ENCODE measurements at places on chromosomes 6 and 20.

DNA sequence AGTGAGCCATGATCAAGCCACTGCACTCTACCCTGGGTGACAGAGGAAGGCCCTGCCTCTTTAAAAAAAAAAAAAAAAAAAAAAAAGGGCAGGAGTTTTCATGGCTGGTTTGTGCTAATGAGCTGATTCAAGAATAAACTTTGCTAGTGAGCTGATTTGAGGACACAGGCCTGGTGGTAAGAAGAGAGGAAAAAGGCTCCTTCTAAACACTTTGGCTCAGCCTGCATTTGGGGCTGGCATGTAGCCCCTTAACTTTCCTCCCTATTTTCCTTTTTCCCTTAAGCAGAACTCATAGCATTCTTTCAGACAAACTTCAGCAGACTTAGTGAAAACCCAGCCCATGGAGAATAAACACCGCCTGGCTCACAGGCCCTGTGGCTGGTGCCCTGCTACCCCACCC is 432.7 kb downstream of the PTPRT start:
- no peaks in the 10 kb centered on the region for H3K4me1 ChIP-seq
- no peaks in the 10 kb centered on the region for H3K27me3 ChIP-seq
- DNase-seq: no peak
- H3K27ac ChIP-seq: no peak overlapping the region

DNA sequence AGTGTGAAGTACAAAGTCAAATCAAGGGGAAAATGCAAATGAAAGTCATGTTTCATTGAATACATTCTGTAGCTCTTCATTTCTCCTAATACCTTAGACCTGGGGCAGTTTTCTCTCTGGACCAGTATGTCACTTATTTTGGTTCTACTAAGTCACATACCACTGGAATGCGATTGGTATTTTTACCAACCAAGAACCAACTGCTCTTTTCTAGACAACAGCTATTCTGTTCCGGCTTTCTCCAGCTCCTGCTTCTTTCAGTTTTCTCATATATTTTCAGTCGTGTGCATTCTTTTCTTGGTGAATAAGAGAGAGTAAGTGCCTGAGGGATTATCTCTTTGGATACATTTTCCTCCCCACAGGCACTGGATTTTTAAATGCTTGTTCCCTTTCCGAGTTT is 39.2 kb upstream of the SPACA1 start:
- H3K36me3 ChIP-seq: no peaks in the 10 kb centered on the region
- peaks cover 37% of the 10 kb centered on the region for H3K27me3 ChIP-seq
- H3K27ac ChIP-seq: no peak overlapping the region
- peaks cover 10% of the 10 kb centered on the region for H3K4me1 ChIP-seq
- DNase-seq: no peak
- H3K4me3 ChIP-seq: no peak overlapping the region

- H3K4me1 ChIP-seq: no peaks in the 10 kb centered on the region
- peaks cover 54% of the 10 kb centered on the region for H3K27me3 ChIP-seq
- no peaks in the 10 kb centered on the region for H3K36me3 ChIP-seq
- no peak overlapping the region for H3K4me3 ChIP-seq
- no peak overlapping the region for H3K27ac ChIP-seq
- DNase-seq: no peak
Observed at GRCh38 chr20:8115436-8115835, 16.6 kb upstream of the PLCB1 start.

DNA sequence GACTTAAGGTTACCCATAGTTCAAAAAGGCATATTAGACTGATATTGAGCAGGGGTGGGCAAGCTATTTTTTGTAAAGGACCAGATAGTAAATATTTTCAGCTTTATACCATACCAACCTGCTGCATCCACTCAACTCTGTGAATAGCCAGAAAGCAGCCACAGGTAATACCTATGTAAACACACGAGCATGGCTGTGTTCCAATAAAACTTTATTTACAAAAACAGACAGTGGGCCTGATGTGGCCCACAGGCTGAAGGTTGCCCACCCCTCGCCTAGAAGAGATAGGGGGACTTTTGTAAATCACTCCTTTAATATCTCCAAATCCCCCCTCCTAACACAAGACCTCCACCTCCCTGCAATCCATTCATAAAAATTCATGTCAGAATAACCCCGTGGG is 64.4 kb downstream of the PSMG4 start:
- DNase-seq: no peak
- H3K27ac ChIP-seq: no peak overlapping the region
- no peak overlapping the region for H3K4me3 ChIP-seq
- H3K27me3 ChIP-seq: peaks cover 69% of the 10 kb centered on the region

GRCh38 chr6:108565091-108565766 is 4.5 kb downstream of the FOXO3 start:
- H3K4me1 ChIP-seq: peaks cover 72% of the 10 kb centered on the region
- H3K27ac ChIP-seq: peak overlapping the region; percentile 73
- H3K4me3 ChIP-seq: peak overlapping the region; percentile 17
- H3K36me3 ChIP-seq: peaks cover 30% of the 10 kb centered on the region
- peak; percentile 16 for DNase-seq

DNA sequence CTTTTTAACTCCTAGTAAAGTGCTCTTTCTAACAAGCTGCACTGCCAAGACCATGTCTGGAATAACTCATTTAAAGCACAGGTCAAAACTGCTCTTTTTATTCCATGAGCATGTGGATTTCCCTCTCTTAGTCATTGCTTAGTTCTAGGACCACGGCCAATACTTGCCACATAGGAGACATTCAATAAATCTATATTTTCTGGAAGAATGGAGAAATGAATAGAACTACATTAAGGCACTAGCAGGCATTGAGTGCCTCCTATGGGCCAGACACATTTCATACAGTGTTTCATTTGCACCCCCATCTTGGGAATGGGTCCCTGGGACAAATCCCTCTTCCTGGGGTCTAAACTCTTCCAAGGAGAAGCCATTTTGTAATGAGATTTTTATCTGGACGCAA is 552.8 kb upstream of the CITED2 start:
- H3K27me3 ChIP-seq: peaks cover 33% of the 10 kb centered on the region
- no peak for DNase-seq
- no peak overlapping the region for H3K4me3 ChIP-seq
- no peaks in the 10 kb centered on the region for H3K36me3 ChIP-seq
- no peak overlapping the region for H3K27ac ChIP-seq
- H3K4me1 ChIP-seq: no peaks in the 10 kb centered on the region

DNA sequence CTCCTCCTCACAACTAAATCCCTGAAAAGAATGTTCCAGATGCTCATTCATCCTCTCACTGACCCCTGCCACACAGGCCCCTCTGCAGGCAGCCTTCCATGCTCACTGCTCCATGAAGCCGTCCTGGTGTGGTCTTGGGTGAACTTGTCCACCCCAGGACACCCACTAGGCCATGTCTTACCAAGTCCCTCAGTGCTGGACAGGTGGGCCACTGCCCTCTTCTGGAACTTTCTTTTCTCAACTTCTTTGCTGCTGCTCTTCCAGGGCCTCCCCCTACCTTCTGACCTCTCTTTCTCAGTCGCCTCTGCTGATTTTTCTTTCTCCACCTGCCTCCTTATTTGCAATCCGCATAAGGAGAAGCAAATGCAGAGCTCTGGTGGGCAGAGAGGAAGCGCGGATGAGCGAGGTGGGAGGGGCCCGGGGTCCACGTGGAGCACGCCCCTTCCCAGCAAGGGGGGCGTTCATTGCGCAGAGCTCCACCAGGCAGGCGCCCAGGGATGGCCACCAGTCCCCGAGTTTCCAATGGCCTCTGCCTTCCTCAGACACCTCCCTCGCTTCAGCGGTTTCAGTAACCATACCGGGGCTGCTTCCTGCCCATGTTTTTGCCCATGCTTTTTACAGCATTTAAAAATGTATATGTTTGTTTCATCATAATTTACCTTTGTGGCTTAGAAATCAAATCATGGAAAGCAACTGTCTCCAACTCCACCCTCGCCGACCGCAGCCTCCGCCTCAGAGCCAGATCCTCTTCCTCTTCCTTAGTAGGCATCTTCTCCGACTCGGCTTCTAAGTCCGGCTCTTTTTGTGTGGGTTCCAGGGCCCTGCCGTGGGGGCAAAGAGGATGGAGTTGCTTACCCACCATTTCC is 129.6 kb downstream of the ZDHHC14 start:
- H3K4me1 ChIP-seq: peaks cover 17% of the 10 kb centered on the region
- H3K36me3 ChIP-seq: no peaks in the 10 kb centered on the region
- H3K27me3 ChIP-seq: no peaks in the 10 kb centered on the region
- peak overlapping the region; percentile 71 for H3K4me3 ChIP-seq

DNA sequence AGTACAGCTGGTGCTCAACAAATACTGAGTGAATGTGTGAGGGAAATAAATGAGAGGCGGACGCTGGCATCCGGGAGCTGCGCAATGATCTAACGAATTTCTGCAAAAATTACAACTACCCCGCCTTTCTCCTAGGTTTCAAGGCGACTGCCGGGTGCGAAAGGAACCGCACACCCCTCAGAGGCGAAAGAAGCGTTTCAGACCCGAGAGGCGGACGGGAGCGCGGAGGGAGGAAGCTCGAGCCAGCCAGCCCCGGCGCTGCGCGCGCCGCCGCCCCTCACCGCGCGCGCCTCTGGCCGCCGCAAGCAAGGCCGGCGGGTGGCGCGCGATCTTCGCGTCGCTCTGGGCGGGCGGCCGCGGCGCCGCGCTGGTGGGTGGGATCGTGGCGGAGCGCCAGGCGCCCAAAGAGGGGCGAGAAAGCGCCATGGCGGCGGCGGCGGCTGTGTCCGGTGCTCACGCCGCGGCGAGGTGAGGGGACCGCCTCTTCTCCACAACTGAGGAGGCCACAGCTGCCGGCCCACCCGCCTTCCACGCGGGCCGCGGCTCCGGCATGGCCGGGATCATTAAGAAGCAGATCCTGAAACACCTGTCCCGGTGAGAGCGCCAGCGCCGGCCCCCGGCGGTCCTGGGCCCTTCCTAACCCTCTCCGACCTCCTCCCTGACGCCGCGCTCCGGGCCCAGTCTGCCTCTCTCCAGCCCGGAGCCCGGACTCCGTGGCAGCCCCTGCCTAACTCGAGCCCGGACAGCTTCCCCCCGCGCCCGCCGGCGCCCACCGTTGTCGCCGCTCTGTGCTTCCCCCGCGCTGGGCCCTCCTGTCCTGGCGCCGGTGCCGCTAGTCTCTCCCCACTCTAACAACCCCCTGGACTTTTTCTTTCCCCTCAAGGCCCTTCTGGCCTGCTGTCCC is at the start of gene BLTP3A:
Gene BLTP3A, plus strand, starts transcription at position 383 of the 904 bp plus-strand sequence. Its CDS starts 168 bp downstream, at position 551.
- H3K4me1 ChIP-seq: peaks cover 30% of the 10 kb centered on the region
- peaks cover 8% of the 10 kb centered on the region for H3K36me3 ChIP-seq
- peak within 1 kb of the TSS; percentile 95 for H3K4me3 ChIP-seq
- DNase-seq: peak; percentile 58
- H3K27ac ChIP-seq: peak within 1 kb of the TSS; percentile 93

GRCh38 chr20:1293641-1294379 is 27.7 kb downstream of the SNPH start:
- H3K4me3 ChIP-seq: no peak overlapping the region
- H3K27me3 ChIP-seq: no peaks in the 10 kb centered on the region
- peaks cover 13% of the 10 kb centered on the region for H3K4me1 ChIP-seq
- H3K27ac ChIP-seq: no peak overlapping the region

- no peak overlapping the region for H3K27ac ChIP-seq
- DNase-seq: no peak
- H3K36me3 ChIP-seq: no peaks in the 10 kb centered on the region
- H3K4me3 ChIP-seq: no peak overlapping the region
Observed at GRCh38 chr6:147137986-147138385, 66.2 kb upstream of the STXBP5 start.

GRCh38 chr6:6751619-6752023 is 163.1 kb downstream of the LY86 start:
- no peak overlapping the region for H3K4me3 ChIP-seq
- H3K36me3 ChIP-seq: no peaks in the 10 kb centered on the region
- no peak overlapping the region for H3K27ac ChIP-seq
- no peak for DNase-seq
- peaks cover 12% of the 10 kb centered on the region for H3K27me3 ChIP-seq

GRCh38 chr6:54244430-54244829 is 63.8 kb upstream of the TINAG start:
- no peak overlapping the region for H3K4me3 ChIP-seq
- no peak for DNase-seq
- H3K27ac ChIP-seq: no peak overlapping the region

DNA sequence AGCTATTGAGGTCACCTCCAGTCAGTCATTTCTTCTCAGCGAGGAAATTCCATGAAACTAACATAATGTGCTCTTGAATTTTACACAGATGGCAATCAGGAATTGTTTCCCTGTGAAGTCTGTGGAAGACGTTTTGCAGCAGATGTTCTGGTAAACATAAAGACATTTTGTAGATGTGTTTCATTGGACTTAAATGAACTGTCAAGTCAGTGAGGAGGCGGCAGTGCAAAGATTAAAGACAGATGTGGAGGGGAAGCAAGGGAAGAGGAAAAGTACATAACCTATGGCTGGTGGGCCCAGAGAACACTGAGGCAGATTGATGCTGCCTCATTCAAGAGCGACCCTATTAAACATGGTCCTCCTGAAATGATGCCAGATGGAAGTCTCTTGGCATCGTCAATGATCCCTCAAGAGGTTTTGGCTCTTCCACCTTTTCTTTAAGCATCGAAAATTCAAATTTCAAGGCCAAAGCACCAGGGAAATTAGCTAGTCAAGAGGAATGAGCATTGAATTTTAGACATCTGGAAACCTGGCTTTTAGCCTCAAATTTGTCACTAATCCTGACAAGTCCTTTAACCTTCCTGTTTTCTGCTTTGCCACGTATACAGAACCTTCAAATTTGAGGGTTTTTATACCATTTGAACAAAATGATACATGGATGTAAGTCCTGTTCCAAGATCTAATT is 20.1 kb downstream of the ZC2HC1B start:
- no peak overlapping the region for H3K4me3 ChIP-seq
- no peak for DNase-seq
- H3K27me3 ChIP-seq: no peaks in the 10 kb centered on the region
- no peaks in the 10 kb centered on the region for H3K4me1 ChIP-seq
- H3K36me3 ChIP-seq: no peaks in the 10 kb centered on the region

GRCh38 chr6:129871221-129871620 is 10.1 kb upstream of the TMEM244 start:
- no peak for DNase-seq
- H3K4me3 ChIP-seq: no peak overlapping the region
- no peaks in the 10 kb centered on the region for H3K27me3 ChIP-seq
- peaks cover 7% of the 10 kb centered on the region for H3K4me1 ChIP-seq
- H3K27ac ChIP-seq: no peak overlapping the region

- peaks cover 1% of the 10 kb centered on the region for H3K36me3 ChIP-seq
- peaks cover 29% of the 10 kb centered on the region for H3K27me3 ChIP-seq
- H3K27ac ChIP-seq: no peak overlapping the region
- no peak for DNase-seq
- no peak overlapping the region for H3K4me3 ChIP-seq
Observed at GRCh38 chr6:159212028-159212427, 42.8 kb downstream of the FNDC1 start.

GRCh38 chr6:1616701-1617463 is 7.2 kb downstream of the FOXC1 start:
- peaks cover 6% of the 10 kb centered on the region for H3K4me1 ChIP-seq
- peaks cover 1% of the 10 kb centered on the region for H3K36me3 ChIP-seq
- no peak for DNase-seq
- peaks cover 49% of the 10 kb centered on the region for H3K27me3 ChIP-seq
- no peak overlapping the region for H3K27ac ChIP-seq

DNA sequence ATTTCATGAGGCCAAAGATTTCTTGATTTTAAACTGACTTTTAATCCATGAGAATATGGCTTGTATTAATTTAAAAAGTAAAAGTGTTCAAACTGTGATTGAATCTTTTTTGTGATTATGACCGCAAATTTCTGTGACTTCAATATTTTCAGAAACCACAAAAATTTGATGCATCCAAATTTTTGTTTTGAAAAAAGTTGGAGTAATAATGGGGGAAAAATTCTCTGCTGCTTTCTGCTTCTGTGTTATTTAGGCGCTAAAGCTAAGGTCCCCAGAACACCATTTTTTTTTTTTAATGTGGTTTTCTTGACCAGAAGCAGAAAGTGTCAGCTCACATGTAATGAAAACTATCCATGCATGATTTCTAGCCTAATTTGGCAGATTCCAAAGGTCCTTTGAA is 65.3 kb downstream of the GRIK2 start:
- H3K27ac ChIP-seq: no peak overlapping the region
- H3K4me1 ChIP-seq: no peaks in the 10 kb centered on the region
- no peak overlapping the region for H3K4me3 ChIP-seq
